ENCODE measurements at places on chromosomes 1 and 21. TPM values are rescaled to one million over a fixed set of nuclear protein-coding genes. Genes with fewer than 3 reads are reported as not detected.

GRCh38 chr1:11571906-11572616, 82.2 kb downstream of the FBXO2 start:
- no peak for DNase-seq

DNA sequence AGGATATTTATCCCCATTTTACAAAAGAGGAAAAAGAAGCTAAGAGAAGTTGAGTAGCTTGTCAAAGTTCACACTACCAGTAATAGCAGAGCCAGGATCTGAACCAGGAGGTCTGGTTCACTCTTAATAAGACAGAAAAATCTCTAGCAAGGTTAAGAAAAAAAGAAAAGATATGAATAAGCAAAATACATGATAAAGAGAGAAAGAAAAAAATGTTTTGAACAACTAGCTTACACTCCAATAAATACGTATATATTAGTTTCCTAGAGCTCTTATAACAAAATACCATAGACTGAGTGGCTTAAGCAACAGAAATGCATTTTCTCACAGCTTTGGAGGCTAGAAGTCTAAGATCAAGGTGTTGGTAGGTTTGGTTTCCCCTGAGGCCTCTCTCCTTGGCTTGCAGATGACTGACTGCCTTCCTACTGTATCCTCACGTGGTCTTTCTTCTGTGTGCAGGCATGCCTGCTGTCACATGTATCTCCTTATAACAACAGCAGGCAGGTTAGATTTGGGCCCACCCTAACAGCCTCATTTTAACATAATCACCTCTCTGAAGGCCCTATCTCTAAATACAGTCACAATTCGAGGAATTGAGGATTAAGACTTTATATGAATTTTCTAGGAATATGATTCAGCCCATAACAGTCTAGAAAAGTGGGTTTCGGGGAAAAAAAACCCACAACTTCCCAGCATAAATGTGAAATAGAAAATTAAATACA, 60.4 kb downstream of the LEPR start:
- no peak for DNase-seq

Gene KRTAP12-2
- not detected for total RNA-seq

DNA sequence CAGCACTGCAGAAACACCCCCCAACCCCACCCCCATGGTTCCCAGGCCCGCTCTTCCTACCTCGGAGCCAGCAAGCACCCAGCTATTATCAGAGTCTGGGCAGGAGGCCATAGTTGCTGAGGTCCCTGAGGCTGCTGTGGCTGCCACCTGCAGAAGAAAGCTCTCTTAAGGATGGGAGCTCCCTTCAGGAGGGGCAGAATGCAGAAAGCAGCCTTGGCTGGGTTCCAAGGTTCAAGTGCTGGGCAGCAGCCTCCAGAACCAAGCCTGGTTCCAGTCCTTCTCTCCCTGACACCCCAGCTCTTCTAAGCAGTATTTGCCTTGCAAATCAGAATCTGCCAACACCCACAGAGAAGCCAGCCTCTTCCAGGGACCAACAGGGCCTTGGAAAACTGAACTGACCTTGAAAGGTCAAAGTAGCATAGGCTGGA, 2.3 kb downstream of the PBXIP1 start:
- DNase-seq = no peak

- no peak for DNase-seq
These were observed 9.9 kb downstream of the TOR1AIP2 start for GRCh38 chr1:179867493-179868330.

Gene SLC6A9
- 0.31 TPM for total RNA-seq

DNA sequence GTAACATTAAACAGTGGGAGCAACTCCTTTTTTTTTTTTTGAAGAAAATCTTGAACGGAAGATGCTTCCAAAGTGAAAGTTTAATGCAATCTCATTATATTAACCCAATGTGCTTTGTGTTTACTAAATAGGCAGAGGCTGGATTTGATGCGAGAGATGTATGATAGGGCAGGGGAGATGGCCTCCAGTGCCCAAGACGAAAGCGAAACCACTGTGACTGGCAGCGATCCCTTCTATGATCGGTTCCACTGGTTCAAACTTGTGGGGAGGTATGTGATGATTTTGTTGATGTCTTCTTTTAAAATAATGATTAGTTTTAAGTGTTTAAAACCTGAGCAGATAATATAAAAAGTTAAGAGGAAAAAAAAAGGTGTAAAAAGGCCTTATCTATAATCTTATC, 74.2 kb upstream of the PGD start:
- no peak for DNase-seq

Gene SPATA46
- total RNA-seq = not detected

- no peak for DNase-seq
These were observed 32.0 kb upstream of the TLR5 start for GRCh38 chr1:223175032-223175431.

- DNase-seq = no peak
These were observed 8.6 kb downstream of the TMED5 start for GRCh38 chr1:93171549-93172034.

Gene SH3BGR
- 42.0 TPM for total RNA-seq

- DNase-seq = no peak
These were observed 16.4 kb downstream of the TP73 start for GRCh38 chr1:3668585-3669300.

- no peak for DNase-seq
These were observed 61.9 kb upstream of the ATP1A1 start for GRCh38 chr1:116311193-116311592.

- no peak for DNase-seq
These were observed 72.2 kb downstream of the PLEKHA6 start for GRCh38 chr1:204287466-204287891.

DNA sequence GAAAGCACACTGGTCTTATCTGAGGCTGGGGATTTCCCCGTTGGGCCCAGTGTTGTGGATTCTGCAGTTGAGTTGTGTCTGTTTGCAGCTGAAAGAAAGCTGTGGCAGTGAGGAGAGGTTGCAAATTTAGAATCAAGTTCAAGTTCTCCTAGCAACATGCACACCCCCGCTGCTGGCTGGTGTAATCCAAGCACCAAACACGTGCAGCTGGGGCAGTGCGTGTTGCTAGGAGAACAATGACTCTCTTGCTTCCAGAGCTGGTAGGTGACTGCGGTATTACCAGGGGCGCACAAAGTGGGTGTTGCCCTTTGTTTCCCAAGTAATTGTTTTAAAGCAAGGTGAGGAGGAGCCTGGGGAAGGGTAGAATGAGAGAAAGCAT, 91.5 kb downstream of the IER5 start:
- no peak for DNase-seq

- no peak for DNase-seq
These were observed 2.2 kb downstream of the MAP7D1 start for GRCh38 chr1:36157973-36158826.

GRCh38 chr1:91640877-91641526, 140.4 kb downstream of the CDC7 start:
- no peak for DNase-seq

DNA sequence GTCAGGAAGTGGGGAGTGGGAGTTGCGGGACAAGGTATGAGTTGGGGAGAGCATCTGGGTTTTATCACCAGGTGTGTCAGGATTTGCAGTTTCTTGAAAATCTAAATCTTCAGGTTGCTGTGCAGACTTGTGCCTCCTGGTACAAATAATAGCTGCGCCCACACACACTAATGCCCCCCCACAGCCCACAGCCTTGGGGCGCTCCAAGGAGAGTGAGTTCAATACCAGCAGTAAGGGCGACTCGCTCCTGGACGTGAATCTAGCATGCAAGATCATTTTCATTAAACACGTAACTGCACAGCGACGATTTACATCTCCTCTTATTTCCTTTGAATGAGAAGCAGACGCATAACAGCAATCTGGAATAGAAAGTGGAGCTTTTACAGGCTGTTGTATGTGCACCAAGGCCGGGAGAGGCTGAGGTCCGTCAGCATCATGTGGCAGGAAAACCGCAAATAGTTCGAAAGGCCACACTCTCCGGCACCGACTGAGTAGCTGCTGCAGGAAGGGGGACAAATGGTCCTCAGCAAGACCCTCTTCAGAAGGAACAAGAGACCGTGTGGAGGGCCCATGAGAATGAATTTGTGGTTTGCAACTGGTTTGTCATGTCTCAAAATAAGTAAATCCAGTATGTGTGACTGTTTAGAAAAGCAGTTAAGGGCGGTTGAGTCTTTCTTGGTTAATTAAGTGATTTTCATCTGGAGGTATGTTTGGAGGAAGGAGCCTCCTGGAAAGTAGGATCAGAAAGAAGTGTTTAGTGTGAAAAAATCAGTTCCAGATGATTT, 439.5 kb downstream of the SMYD3 start:
- no peak for DNase-seq

Gene TAL1
- 21.1 TPM for total RNA-seq

DNA sequence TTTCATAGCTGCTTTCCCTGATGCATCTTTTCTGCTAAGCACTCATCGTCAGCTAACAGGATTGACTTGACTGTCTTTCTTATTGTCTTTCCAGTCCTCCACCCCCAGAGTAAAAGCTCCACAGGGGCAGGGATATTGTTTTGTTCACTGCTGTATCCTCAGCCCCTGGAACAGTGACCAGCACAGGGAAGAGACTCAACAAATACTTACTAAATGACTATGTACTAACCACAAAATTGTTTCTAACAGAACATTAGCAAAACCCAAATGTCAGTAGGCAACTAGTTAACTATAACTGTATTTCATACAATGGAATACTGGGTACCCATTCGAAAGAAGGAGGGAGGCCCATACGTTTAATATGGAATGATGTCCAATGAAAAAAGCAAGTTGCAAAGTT, 53.0 kb downstream of the BCAR3 start:
- DNase-seq = no peak

DNA sequence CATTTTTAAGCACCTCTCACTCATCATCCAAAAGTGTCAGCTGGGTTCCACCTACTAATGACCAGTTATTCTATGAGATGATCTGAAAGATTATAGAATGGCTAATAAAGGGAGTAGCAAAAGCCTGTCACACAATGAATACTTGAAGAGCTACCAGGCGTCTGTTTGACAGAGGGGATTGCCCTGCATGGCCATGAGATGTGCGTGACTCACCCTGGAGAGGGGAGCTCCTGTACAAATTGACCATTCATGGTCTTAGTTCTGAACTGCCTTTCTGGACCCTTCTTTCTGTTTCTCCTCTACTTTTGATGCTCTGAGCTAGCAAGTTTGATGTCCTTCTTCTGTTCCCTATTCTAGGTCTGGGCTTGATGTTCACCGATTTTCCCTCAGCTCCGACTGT, 85.2 kb upstream of the ABCD3 start:
- DNase-seq = no peak

Gene GBP4
- 4.1 TPM for total RNA-seq

Gene TMEM54
- 25.0 TPM for total RNA-seq

DNA sequence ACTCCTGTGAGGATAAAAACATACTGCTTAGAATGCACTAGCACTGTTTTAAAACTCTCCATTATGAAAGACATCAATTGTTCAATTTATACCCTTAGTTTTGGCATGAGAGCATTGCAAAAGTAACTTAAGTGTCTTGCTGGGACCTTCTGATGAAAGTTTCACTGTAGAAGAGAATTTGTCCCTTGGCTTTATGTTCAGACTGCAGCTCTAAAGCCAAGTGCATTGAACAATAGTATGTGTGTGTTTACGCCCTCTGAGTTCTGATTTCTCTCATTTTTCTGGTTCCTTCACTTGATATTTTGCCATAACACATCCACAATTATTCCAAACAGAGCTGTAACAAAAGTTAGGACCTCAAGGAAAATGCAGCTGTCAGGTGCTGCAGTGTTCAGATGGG, 474.6 kb downstream of the DISC1 start:
- DNase-seq = no peak

Gene MROH9
- total RNA-seq = not detected

Gene KCNJ9
- total RNA-seq = not detected

DNA sequence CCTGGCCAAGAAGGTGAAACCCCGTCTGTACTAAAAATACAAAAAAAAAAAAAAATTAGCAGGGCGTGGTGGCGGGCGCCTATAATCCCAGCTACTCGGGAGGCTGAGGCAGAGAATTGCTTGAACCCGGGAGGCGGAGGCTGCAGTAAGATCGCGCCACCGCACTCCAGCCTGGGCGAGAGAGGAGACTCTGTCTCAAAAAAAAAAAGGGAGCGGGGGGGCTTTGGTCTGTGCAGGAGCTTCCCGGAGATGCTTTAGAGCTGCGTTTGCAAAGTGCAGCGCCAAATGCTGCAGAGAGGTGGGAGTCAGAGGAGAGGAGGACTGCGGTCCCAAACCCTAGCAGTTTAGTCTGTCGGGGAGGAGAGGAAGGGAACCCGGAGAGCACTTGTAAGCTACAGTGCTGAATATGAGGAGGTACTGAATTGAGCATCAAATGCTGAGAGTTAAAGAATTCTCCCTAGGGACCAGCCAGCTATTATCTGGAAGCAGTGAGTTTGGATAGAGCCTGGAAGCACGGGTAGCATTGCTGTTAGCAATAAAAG, 569 bp downstream of the FALEC start:
- no peak for DNase-seq

Gene MAP7D1
- total RNA-seq = 73.3 TPM

Gene FOXD3
- not detected for total RNA-seq

Measured in omental fat pad (tissue), 4 donors.